ENCODE measurements at places on chromosomes 6 and 20.

DNA sequence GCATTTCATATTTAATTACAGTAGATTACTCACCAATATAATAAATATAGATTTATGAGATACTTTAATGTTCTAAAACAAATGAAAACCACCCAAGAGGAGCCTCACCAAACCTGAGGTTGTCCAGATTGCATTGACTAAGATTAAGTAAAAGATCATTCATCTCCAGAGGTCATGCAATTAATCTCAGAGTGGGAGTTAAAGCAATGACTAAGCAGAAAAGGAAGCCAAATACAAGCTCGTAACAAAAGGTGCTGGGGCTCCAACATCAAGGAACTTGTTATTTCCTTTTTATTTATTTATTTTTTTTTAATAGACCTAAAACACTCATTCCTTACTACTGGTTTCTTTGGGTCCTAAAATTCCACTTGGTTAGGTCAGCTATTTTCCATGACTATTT is 57.7 kb downstream of the RSPO3 start:
- no peak for DNase-seq

DNA sequence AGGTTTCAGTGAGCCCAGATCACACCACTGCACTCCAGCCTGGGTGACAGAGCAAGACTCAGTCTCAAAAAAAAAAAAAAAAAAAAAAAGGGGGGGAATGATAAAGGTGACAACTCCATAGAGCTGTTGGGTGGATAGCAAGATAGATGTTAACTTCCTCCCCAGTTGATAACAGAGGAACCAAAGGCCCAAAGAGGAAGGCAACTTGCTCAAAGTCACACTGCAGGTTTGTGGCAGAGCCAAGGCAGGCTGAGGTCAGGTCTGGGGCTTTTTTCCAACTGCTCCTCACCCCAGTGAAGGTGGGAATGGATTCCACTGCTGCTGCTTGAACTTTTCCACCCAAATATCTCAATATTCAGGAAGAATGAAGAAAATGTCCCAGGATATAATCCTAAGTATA is 26.7 kb downstream of the HCK start:
- DNase-seq = no peak

- DNase-seq = peak; percentile 86
Observed at GRCh38 chr6:89819336-89820130, at the start of gene MDN1. MDN1 (minus strand) TSS chr6:89819794; CDS start chr6:89819607, 187 bp downstream.

- DNase-seq = no peak
Observed at GRCh38 chr6:36020154-36020553, 4.3 kb downstream of the SLC26A8 start.

- DNase-seq = no peak
Observed at GRCh38 chr6:41972826-41973225, 31.2 kb upstream of the CCND3 start.

- no peak for DNase-seq
Observed at GRCh38 chr20:15119852-15120487, 782.6 kb upstream of the FLRT3 start.
